ENCODE measurements at places on chromosomes 2 and 18.

- peak; percentile 40 for DNase-seq
Observed at GRCh38 chr2:12008425-12009061, 262.1 kb downstream of the LPIN1 start.

DNA sequence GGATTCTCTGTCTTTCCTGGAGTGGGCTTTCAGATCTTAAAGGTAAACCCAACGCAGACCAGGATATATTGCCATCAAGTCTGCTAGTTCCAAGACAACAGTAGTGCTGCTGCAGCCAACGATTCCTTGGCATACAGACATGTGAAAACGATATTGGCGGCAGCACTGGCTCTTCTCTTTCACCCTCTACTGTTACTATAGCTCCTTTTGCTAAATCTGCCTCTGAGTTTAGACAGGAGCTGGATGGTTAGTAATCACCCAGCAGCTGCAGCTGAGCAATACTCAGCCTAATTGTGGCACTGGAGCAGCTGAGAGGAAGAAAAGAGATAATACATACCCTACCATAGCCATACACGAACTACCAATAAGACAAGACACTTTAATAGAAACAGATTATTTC, 4.0 kb downstream of the YES1 start:
- DNase-seq: no peak

DNA sequence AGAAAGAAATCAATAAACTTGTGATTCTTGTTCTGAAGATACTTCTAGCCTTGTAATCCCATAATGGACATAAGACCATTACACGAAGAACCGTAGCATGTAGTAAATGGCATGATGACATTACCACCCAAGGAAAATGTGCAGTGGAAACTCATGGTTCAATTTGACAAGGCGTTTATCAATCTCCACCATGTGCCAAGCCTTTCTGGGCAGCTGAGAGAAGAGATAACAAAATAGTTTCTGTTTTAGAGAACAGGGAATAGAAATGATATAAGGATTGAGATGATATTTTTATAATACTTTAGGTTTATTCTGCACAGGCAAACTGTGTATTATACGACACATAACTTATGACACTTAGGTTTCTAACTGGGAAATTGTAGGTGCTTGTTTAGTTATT, 19.2 kb downstream of the ABI2 start:
- DNase-seq: no peak

DNA sequence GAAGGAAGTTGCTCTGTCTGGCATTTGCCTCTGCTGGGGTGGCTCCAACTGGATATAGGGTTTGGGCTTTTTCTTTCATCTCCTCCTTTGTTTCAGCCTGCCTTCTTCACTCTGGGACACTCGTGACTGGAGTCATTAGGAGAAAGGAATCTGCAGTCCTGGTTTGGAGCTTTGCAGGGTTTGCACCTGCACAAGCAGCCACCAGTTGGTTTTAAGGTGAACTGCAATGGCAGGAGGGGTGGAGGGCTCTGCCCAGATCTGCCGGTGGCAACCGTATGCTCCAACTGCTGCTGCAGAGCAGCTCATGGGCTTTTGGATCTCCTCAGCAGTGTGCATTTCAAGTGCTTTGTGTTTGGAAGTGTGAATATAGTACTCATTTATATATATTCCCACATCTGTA, 131.3 kb upstream of the MGAT5 start:
- DNase-seq: no peak

- DNase-seq: no peak
Observed at GRCh38 chr2:239955087-239955988, 69.8 kb downstream of the NDUFA10 start.

- no peak for DNase-seq
Observed at GRCh38 chr2:75801234-75801982, 90.7 kb upstream of the GCFC2 start.

DNA sequence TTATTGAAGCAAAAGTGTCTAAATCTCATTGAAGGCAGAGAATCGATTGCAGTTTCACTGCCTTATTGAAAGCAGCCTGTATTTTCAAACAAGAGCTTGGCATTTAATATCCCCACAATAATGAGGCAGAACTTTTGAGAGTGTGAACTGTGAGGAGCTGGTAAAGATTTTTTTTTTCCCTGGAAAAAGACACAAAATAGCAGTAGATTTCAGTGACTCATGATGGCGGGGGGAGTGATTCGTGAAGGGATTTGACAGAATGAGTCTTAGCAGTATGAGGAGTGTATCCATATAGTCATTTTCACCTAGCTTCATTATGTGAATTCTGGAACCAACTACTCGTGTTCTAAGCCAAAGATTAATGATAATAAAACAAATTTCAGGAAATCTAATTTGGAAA, 242.9 kb downstream of the ARL6IP6 start:
- no peak for DNase-seq

GRCh38 chr2:32538735-32539134, 89.1 kb upstream of the TTC27 start:
- DNase-seq: no peak

DNA sequence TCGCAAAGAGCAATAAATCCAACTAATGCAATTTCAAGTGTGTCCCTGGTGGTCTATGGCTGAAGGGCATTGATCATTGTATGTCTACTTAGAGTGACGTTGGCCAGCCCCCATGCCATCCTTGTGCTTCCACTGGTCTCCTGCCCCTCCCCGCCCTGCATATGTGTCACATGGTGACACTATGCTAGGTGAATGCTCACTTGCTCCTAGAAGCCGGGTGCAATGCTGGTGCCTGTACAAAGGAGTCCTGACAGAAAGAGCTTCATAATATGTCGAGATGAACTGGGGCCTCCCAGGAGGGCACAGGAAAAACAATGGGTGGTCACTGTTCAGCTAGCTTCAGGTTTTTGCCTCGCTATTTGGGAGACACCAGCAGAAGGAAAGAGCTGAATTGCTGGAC, 5.9 kb upstream of the TRABD2A start:
- no peak for DNase-seq

DNA sequence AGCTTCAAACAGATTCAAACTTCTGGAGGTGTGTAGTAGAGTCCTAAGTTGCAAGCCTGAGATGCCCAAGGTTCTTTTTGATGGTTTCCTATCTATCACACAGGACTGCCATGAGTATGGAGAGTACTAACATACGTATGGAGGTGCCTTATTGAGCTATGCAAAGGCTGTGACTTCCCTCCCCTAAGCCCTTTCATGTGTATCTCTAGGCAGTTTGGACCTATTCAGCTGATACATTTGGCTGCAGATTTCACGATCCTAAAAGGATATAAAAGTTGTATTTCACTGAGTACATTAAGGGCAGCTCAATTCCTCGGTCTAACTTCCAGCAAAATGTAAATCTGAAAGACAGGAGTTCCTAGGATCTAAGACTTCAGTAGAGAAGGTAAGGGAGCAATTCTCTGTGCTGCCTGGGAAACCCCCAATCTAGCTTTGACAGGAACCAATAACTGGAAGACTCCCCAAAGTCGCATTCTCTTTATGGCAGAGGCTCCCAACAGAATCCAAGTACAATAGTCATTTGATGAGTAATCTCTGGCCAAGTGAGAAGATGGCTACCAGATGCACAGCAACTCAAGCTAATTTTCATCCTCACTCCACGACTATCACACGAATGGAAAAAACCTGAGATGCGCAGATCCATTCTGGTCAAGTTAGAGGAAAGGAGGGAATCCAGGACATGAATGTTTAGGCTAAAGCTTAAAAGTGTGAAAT, 83.8 kb downstream of the ATL2 start:
- no peak for DNase-seq

DNA sequence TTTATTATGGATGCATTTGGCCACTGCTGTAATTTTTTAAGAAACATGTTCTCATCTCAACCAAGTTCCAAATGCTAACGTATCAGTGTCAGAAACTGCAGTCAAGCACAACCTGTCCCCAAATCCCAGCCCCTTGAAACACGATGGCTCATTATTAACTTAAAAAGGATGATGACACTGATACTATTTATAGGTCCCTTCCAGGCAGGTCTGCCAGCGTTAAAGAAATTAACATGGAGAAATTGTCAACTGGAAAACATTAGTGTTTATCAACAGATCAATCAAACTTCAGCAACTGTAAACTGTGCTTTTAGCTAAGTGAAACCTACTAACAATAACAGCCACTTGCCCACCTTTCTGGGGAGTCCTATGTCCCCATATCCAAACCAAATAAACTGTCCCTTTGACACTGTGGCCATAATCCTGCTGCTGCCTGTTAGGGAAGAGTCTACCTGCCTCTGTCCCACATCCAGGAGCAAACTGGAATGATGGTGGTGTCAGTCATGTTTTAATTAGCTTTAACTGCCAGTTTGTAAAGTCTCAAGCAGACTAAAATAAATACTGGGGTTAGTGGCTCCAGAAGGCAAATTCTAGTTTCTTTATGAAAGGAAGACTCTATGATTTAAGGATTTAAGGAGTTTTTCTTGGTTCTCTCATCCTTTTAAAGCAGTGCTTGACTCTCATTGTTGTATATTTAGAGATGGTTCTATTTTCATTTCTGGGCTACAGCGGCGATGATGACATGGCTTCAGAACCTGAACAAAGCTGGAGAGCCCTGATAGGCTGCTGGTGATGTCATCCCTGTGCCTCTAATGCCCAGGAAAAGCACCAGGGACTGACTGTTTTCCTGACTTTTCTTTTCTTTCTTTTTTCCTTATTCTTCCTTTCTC, 583.6 kb upstream of the PIK3C3 start:
- DNase-seq: no peak

GRCh38 chr2:98818164-98818563, 87.2 kb upstream of the MGAT4A start:
- DNase-seq: no peak

- DNase-seq: no peak
Observed at GRCh38 chr18:55964171-55964570, 376.2 kb upstream of the TCF4 start.

DNA sequence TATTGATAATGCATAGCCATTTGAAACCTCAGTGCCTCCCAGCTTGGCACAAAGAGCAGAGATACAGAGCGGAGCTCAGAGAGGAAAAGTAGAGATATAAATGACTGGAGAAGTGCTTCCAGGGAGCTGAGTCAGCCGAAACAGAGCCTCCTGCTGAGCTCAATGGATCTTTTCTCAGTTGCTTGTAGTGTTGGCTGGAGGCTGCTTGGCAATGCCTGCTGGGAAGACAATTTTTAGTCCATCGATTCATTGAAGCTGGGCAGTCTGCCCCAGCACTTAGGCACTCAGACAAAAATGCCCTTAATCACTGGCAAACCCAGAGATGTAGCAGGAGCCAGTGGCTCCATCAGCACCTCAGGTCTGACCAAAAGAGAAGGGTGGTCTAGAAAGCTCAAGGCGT, 81.3 kb upstream of the SETBP1 start:
- peak; percentile 30 for DNase-seq

GRCh38 chr2:230184727-230185578, 34.8 kb downstream of the SP110 start:
- DNase-seq: peak; percentile 45
